ENCODE measurements at places on chromosomes 5 and 9.

- no peak for DNase-seq
These were observed 409.9 kb upstream of the ADAMTS16 start for GRCh38 chr5:4730279-4730678.

DNA sequence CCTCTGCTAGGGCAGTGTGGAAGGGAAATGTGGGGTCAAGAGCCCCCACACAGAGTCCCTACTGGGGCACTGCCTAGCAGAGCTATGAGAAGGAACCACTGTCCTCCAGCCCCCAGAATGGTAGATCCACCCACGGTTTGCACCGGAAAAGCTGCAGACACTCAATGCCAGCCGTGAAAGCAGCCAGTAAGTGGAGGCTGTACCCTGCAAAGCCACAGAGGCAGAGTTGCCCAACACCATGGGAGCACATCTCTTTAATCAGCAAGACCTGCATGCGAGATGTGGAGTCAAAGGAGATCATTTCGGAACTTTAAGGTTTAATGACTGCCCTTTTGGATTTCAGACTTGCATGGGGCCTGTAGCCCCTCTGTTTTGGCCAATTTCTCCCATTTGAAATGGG is 52.2 kb downstream of the GKAP1 start:
- DNase-seq, result no peak

GRCh38 chr9:86287013-86287412 is 4.7 kb upstream of the ISCA1 start:
- DNase-seq, result peak; percentile 23

DNA sequence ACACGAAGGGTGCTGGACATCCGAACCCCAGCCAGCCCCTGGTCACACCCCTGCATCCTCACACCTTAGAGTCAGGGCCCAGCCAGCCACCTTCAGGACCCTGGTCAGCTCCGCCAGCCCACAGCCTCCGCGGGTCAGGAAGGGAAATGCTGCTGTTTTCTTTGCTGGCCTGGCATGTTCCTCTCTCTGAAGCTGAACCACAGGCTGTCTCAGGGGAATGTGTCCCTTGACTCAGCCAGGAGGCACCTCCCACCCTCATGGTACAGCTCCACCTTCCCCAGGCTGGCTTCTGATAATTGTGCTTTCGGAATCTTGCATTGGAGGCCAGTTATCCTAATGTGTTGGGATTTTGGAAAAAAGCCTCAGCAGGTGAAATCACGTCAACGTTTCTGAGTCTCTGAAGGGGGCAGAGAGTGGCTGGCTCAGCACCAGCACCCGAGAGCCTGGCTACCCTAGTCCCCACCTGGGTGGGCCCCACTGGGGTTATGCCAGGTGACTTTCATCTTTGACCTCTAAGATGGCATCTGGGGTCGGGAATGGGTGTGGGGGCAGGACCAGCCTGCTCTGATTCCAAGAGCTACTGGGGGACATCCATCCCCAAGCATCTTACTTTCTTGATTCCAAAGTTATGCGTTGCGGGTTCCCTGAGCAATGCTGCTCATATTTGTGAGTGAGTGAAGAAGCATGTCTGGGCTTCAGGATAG is 9.8 kb upstream of the OLFM1 start:
- no peak for DNase-seq

DNA sequence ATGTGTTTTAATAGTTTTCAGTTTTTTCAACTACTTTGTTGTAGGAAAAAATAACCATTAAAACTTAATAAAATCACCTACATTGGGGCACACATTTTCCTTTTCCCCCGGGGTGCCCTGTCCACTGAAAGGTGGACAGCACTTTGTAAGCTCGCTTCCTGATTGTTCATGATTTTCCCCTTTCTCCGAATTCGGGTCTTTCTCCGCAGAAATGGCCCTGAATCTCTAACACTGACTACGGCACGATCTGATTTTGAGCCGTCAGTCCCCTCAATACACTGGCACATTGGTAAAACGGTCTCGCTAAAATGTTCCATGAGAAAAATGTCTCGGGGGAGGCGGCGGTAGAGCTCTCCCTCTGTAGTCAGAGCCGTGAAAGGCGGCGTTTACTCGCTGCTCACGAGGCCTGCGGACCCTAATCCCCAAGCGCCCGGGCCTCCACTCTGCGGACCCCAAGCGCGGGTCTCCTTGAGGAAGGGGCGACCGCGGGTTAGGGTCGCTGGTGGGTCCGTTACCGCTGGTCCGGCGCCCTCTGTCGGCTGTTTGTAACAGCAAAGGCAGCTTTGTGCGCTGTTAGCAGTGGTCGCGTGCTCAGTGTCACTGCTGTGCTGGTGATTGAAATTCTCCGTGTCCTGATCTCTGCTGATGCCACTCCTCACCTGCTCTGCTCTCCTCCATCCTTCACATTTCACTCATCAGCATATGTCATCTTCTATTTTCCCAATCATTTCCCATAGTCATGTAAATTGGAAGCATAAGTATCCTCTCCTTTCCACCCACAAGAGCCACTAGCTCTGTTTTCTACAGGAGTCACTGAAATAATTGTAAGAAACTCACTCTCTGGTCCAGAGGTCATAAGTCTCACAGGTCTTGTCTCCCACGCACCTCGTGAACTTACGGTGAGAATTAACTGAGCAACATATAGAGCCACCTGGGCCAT is 10.8 kb upstream of the IFNA2 start:
- no peak for DNase-seq

GRCh38 chr5:6737043-6737941 is 24.1 kb downstream of the TENT4A start:
- DNase-seq, result no peak

GRCh38 chr5:35415309-35415708 is 185.0 kb upstream of the PRLR start:
- DNase-seq, result no peak

GRCh38 chr5:129372025-129372424 is 88.1 kb upstream of the ADAMTS19 start:
- DNase-seq, result no peak

All from epithelial cell of proximal tubule (primary cell).